Stimulated activated CD8-positive, alpha-beta memory T cell treated with anti-CD3 and anti-CD28 coated beads, Interleukin-4, amount 100 ng/mL, for 1 hour (primary cell): ENCODE measurements at places on chromosomes 11 and 22.

- no peak for DNase-seq
Measured at GRCh38 chr22:36298601-36299000, 45.7 kb downstream of the APOL1 start.

GRCh38 chr22:30327864-30328345 lies 1.2 kb upstream of the TBC1D10A start:
- no peak for DNase-seq

GRCh38 chr22:30605449-30606110 lies 1.4 kb upstream of the TCN2 start:
- DNase-seq: no peak

DNA sequence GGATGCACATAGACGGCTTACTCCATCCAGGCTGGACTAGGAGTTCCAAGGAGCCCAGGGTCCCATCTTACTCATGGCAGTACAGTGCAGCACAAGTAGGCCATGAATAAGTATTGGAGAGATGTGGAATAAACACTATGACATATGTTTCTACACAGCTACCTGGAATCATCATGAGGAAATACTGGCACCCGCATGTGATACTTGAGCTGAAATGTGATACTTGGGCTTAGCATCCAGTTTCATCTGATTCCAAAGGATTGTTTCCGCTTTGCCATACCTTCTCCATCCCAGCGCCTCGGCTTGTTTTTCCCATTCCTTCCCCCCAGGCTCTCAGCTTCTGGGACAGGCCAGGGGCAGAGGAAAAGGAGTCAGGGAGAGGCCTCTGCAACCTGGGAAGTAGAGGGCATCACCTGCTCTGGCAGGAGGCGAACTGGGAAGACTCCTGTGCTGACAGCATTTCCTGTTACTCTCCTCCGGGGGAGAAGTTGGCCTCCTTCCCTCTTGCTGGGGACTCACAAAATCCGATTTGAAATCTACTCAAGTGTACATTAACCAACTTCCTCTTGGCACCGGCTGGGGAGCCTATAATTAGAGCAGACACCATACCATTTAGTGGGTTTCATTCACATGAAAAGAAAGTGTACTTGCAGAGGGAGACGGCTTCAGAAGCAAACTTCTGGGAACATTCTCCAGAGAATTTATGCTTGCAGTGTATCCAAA lies 187.8 kb downstream of the MIAT start:
- DNase-seq: no peak

- no peak for DNase-seq
Measured at GRCh38 chr11:30279796-30280195, 43.1 kb upstream of the ARL14EP start.

- peak; percentile 79 for DNase-seq
Measured at GRCh38 chr22:37566903-37567798, 6.9 kb downstream of the CDC42EP1 start.

DNA sequence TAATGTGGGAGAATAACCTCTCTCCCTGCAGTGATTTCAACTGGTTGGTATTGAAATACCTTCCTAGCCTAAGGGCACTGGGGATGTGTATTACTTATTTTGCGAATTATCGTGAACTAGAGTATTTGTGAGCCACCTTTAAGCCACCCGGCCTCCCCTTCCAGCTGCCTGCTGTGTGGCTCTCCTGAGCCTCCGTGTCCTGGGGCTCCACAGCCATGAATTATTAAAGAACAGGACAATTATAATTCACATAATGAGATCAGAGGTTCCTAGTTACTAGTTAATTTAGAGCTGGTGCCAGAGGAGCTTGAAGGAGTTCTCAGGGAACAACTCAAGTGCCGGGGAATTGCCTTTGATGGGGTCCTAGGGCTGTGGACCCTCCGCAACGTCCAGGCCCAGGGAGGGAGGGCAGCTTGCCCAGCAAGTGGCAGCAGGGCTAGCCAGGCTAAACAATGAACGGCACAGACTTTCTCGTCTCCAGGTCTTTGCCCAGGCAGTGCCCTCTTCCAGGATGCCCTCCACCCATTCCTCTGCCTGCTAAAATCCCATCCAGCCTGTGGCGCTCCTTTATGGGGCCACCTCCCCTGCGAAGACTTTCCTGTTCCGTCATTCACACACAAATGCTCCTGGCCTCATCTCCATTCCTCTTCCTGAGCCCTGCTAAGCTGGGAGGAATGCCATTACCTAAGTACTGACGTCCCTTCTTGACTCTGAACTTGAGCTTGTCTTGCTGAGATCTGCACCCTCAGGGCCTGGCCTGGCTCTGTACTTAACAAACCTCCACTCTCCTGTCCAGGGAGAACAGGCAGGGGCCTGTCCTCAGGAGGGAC lies 91.5 kb downstream of the RTL6 start:
- DNase-seq: no peak
